Activated CD4-positive, alpha-beta T cell treated with anti-CD3 and anti-CD28 coated beads, Interleukin-2, amount 10 ng/mL, durations not matched to agents 24 days and 14 days (primary cell): ENCODE measurements at places on chromosomes 12 and 14. TPM values are rescaled to one million over a fixed set of nuclear protein-coding genes. Genes with fewer than 3 reads are reported as not detected.

SAMD4A gene
- total RNA-seq, result 4.6 and 5.7 TPM in 2 replicates

CLEC4E gene
- total RNA-seq, result not detected in 2 replicates

DPY19L2 gene
- total RNA-seq, result 0.61 and 0.80 TPM in 2 replicates

RNASE3 gene
- total RNA-seq, result not detected in 2 replicates

SETD1B gene
- total RNA-seq, result 26.6 and 29.2 TPM in 2 replicates

VASH1 gene
- 5.8 and 6.9 TPM in 2 replicates for total RNA-seq

TAS2R31 gene
- 3.5 and 4.3 TPM in 2 replicates for total RNA-seq

NYNRIN gene
- total RNA-seq, result not detected in 2 replicates

TAS2R50 gene
- total RNA-seq, result 0.56 and 1.0 TPM in 2 replicates

- no peak for DNase-seq
Measured at GRCh38 chr12:53378222-53378621, 1.8 kb upstream of the SP1 start.

DNA sequence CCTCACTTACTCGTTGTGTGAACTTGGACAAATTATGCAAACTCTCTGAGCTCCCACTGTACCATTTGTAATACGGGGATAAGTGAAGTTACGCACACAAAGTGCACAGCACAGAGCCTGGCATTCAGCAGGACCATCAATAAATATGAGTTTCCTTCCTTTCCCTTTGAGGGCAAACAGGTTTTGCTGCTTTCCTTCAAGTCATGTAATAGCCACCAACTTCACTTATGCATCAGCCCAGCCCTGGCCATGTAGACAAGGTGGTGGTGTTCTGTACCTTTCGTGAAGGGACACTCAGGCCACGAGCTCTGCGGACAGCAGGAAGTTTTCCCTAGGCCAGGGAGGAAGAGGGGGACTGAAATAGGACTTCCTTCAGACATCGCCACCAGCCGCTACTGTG lies 272.7 kb downstream of the CACNA1C start:
- DNase-seq, result no peak

DNA sequence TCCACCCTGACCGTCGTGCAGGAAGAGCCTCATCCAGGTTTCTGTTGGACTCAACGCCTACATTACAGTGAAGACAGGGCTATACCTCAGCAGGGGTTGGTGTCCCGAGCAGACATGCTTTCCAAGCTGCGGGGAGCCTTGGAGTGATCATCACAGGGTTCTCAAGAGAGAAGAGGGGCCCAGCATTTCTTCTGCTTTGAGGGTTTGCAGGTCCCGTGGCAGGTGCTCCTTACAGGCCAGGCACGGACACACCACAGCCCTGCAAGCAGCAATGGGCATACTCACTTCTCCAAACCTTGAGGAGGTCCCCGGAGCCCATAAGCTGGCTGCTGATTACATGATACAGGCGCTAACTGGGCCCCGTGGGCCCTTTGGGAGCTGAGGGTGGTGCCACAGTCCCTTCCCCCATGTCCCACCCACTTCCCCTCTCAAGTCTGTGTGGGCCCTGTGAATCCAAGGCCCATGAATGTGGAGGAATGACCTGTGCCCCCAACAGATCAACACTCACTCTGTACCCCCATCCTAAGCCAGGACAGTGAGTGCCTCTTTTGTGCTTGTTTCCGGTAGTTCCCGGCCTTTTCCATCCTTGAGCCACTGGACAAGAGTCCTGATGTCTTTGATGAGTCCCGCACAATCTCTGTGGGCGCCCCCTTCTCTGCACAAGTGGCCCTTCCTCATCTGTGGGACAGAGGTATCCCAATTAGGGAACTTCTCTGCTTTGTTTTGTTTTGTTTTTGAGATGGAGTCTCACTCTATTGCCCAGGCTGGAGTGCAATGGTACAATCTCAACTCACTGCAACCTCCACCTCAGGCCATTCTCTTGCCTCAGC lies 1.1 kb downstream of the AQP2 start:
- no peak for DNase-seq

GRCh38 chr12:22248121-22248520 lies 86.4 kb downstream of the ST8SIA1 start:
- no peak for DNase-seq

GRCh38 chr14:95918466-95918865 lies 41.8 kb downstream of the TUNAR start:
- DNase-seq, result no peak

DNA sequence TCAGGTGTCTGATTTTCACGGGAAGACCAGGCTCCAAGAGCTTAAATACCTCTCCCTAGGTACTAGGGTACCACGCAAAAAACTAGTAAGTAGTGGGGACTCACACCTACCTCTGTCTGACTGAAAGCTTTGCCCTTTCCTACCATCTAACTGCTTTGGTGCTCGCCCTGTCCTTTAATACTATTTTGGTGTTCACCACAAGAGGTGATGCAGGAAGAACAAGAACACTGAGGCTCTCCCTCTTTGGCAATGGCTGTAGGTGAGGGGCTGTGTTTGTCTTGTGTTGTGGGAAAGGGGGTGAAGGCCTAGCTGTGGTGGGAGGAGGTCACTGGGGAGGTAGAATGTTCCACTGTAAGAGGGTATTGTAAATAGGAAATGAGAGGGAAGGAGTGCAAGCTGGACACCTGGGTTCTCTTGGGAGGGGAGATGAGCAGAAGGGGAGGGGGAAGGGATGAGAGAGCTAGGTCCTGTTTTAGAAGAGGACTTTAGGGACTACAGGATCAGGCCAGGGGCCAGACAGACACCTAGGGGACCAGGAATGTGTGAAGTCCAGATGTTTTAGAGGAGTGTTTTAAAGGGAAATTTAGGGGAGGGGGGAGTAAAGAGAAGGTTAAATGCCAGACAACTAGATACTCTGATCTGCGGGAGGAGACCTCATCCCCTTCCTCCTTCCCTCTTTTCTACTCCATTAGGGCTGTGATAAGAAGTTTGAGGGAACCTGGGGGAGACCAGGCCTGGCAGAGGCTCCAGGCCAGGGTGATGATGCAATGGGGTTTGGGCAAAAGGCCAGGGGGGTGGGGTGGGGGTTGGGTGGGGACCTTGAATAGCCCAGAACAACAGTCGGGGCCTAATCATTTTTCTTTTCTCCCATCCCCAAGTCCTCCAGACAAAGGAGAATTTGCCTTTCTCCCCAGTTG lies 2.1 kb downstream of the ITGA5 start:
- peak; percentile 66 for DNase-seq

DNA sequence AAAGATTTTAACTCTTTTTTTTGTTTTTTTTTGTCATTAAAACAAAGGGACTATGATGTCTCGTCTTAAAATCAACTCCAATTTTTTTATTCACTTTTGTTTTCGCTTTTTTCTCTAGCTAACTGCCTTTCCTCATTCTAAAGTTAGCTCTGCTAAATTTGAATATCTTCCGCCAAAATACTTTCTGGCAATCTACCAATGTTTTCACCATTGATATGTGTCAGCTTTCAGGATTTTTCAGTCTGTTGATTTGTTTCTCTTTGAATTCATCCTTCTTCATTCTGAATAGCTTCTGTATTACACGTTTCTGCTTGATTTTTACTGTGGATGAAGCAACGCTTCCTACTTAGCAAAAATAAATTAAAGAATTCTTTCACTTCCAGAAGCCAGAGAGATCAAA lies 38.7 kb upstream of the NOVA1 start:
- DNase-seq, result no peak

- no peak for DNase-seq
Measured at GRCh38 chr12:93832131-93832530, 155.0 kb downstream of the CRADD start.

- no peak for DNase-seq
Measured at GRCh38 chr14:48914921-48915320, 671.3 kb downstream of the RPS29 start.

- no peak for DNase-seq
Measured at GRCh38 chr12:130044991-130045621, 117.2 kb upstream of the FZD10 start.

GRCh38 chr14:81219759-81220579 lies 790 bp downstream of the GTF2A1 start:
- DNase-seq, result peak; percentile 83

GRCh38 chr14:53390008-53390407 lies 236.9 kb upstream of the DDHD1 start:
- no peak for DNase-seq

- no peak for DNase-seq
Measured at GRCh38 chr14:32224737-32225377, 21.8 kb upstream of the RNU6-8 start.

DNA sequence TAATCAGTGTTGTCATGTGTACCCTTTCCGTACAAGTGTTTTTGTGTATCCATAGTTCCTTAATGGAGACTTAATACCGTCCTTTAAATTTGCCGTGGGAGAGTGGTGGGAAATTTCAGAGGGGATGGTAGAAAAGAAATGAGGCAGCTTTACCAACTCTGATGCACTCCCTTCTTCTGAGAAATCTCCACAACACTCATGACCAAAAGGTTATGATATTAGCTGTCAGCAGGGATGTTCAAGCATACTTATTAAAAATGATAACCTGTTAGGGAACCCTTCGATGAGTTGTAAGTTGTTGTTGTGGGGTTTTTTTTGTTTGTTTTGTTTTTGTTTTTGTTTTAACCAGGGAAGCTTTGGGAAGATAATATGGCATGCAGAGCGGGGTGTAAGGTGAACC lies 12.5 kb downstream of the RAB21 start:
- DNase-seq, result no peak

DNA sequence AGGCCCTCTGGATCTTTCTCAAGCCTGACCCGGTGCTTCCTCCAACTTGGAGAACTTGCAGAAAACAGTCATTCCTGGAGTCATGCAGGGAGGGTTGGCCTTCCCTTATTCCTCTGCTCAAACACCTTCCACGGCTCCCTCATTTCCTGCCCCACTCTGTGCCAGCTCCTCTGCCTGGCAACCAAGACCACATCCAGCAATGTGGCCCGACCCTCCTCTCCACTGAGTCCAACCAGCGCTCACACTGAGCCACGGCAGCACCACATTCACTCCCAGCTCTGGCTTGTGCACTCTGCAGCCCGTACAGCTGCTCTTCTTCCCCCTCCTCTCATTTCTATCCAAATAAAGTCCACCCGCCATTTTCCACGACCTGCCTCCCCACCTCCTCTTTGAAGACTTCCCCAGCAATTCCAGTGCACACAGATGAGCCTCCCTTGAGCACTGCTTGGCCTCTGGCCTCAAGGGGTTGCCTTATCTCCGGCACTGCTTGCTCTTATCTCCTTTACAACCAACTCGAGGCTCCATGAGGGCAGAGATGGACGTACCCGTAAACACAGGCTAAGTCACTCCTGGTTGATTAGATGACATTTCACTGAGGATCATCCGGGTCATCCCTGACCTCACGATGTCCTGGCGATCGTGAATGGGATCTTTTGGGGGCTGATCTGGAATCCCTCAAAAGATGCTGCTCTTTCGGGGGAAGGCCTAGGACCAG lies 5.4 kb downstream of the PGF start:
- no peak for DNase-seq

DNA sequence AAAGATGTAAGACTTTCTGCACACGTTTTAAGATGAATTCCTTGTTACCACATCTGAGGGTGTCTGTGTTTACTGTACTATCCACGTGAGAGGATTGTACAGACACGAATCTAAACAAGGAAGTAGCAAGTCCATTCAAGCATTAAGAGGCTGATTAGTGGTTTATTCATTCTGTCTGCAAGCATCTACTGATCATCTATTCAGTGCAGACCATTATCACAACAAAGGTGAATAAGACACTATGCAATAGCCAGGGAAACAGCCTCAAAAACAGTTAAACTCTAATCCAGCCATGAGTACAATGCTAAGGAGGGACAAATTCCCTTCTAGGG lies 111.6 kb upstream of the PZP start:
- no peak for DNase-seq

DNA sequence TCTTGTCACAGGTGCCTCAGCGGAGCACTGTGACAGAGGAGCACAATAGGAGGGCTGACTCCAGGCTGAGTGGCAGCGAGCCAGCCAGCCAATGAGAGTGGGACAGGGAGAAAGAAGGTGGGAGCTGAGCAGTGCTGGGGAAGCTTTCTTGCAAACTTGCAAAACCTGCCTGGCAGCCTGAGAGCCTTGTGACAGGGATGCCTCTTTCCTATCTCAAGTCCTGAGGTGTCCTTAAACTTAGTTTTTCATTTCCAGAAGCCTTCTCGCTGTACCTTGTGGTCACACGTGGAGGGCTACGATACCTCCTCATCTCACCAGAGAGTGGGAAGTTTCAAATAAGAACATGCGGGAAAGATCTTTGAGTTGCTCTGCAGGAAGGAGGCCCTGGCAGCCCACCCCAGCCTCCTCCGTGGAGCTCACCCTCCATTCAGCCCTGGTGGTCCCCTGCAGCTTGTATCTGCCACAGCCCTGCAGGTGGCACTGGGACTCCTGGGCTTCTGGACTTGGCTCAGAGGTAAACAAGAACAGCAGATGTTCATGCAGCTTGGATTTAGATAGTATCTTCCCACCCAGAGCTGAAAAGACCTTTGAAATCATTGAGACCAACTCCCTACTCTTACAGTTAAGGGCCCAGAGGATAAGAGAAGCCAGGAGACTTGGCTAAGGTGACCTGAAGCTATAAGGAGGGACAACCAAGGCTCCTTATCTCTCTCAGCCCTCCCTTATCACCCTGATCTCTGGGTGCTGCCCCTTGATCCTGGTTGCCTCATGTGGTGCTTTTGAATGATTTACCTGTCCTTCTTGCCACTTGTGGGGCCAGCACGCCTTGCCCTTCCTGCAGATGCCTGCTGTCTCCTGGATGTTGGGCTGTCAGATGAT lies 153.5 kb upstream of the MAX start:
- no peak for DNase-seq

DNA sequence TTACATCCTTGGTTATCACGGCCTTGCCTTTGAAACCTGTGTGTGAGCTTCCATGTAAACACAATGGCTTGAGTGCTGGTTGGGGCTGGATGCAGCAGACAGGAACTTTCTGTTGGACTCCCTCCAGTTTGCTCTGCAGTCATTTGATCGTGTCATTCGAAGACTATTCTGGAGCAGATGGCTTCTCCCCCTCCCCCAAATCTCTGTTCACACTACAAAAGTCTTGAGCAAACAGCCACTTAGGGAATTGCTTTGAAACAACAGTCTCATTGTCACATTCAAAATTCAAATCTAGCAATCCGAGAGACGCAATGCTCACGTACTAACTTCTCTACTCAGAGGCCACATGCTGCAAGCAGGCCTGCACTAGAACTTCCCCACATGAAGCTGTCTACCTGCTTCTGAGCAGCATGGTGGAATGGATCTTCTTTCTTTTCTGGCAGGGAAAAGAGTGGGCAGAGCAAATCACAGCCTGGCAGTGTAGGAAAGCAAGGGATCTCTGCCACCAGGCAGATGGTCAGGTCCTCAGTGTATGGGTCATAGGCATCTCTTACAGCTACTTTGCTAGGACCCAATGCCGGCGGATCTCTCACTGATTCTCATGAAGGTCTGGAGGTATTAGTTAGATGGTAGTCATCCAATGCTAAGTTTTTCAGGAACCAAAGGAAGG lies 214.2 kb downstream of the PPM1H start:
- DNase-seq, result no peak

DNA sequence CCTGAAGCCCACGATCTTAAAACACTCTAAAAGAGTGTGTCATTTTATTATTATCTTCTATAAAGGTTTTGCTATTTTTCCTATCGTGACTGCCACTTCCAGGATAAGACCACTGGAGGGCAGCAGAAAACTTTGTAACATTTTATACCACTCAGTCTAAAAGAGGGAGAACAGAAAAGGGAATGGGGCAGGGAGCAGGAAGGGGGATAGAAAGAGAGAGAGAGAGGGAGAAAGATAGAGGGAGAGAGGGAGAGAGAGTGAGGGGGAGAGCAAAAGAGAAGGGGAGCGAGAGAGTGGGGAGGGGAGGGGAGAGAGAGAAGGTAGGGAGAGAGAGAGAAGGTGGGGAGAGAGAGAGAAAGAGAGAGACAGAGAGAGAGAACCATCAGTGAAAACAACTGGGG lies 2.0 kb upstream of the ART4 start:
- peak; percentile 82 for DNase-seq
